ENCODE measurements at places on chromosomes 2 and 18. TPM values are rescaled to one million over a fixed set of nuclear protein-coding genes. Genes with fewer than 3 reads are reported as not detected.
A peak's percentile ranks its signal among the peaks of the same experiment; 100 is the strongest.

DNA sequence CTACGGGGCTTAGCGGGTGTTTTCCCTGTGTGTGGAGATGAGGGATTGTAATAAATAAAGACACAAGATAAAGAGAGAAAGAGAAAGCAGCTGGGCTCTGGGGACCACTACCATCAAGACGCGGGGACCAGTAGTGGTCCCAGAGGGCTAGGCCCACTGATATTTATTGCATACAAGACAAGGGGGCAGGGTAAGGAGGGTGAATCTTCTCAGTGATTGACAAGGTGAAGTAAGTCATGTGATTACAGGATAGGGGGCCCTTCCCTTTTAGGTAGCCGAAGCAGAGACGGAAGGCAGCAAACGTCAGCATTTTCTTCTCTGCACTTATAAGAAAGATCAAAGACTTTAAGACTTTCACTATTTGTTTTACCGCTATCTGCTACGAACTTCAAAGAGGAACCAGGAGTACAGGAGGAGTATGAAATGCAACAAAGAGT is 4.5 kb upstream of the GAL3ST2 start:
- DNase-seq = no peak

- no peak for DNase-seq
These were observed 112.9 kb downstream of the NR4A2 start for GRCh38 chr2:156219491-156220100.

DNA sequence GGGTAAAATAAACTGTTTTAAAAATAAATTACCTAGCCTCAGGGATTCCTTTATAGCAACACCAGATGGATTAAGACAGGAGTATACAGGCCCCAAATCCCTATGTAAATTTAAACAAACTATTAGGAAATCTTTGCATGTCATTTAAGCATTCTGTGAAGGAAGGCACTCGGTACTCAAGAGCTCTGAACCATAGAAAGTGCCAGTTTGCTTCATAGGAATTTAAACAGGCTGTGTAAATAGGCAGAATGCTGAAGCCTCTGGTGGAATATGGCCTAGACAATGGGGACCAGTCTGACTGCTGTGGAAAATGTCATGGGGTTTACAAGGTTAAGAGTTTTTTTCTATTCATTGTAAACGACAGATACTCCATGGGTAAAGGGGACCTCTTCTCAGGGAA is 377.4 kb downstream of the DLGAP1 start:
- DNase-seq = no peak

DNA sequence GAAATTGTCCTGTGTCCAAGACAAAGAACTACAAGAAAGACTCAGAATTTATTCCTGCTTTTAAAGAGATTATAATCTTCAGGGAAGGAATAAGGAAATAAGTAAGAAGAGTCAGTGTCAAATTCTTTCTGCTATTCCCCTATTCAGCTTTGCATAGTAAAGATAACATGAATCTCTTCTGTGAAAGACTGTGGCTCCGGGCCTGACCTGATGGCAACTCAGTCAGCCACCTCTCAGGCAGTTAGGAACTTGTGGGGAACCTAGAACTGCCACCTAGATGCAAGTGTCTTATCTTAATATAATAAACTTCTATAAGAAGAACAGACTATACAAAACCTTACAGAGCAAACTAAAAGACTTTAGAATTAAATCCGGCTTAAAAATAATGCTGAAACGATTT is 382.0 kb downstream of the RAD51AP2 start:
- DNase-seq = no peak

DNA sequence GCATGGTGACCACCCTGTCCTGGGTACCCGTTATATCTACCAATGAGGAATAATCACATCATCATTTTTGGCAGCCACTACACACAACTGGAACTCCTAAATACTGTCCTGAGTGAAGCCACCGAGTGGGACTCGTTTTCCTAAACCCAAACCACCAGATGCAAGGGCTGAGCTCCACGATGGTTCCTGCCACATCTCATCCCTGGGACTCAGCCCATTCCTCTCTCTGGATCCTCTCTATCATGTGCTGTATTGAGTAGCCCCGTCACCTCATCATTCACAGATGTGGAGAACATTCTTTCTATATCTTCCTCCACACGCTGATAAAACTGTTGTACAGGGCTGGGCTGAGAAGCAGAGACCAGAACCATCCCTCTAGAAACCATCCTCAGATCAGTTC is 79.4 kb upstream of the SMAD7 start:
- no peak for DNase-seq

DNA sequence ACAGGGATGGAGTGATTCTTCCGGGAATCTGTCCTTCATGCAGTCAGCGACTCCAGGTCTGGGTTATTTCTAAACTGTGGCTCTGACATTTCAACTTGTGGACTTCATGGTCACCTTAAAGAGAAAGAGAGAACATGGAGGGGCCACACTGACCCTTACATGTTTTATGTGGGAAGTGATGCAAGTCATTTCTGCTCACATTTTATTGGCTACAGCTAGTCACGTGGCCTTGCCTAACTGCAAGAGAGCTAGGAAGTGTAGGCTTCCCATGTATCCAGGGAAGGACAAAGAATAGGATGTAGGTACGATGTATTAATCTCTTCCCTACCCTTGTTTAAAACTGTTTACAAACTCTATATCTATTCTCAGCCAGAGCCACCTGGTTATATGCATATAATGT is 30.3 kb upstream of the AFTPH start:
- no peak for DNase-seq

DNA sequence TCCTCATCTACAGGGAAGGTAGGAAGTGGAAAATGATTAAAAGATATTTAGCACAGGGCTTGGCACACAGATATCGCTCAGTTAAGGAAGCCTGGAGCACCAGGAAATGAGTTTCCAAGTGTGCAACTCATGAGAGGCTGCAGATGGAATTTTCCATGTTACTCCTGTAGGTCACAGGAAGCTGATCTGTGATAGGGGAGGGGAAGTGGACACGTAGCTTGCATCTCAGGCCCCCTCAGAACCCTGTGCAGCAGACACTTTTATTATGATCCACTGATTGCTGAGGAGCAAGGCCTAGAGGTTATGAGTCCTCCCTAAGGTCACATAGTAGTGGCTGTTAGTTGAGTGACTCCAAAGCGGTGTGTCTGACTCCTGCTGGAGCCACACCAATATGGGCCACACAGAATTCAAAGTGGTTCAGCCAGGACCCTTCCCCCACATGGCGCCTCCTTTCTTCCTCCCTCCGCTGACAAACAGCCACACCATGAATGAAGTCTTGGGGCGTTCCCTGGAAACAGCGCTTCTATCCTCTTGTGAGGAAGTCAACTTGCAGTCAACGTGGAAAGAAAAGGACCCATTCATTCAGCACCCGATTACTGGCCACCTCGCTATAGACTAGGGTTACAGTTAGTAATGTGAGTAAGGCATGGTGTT is 21.5 kb downstream of the DYSF start:
- DNase-seq = no peak

- DNase-seq = peak; percentile 94
These were observed 50.8 kb downstream of the RTTN start for GRCh38 chr18:70154591-70155194.

The CTAGE1 gene
- total RNA-seq = under 0.01 TPM

The GKN1 gene
- total RNA-seq = not detected

The MERTK gene
- total RNA-seq = 0.28 TPM

Data from IMR-90 (cell line).